Left renal pelvis (tissue), 4 donors: ENCODE measurements at places on chromosomes 2 and 18. TPM values are rescaled to one million over a fixed set of nuclear protein-coding genes. Genes with fewer than 3 reads are reported as not detected.

CD8A gene
- polyA plus RNA-seq, result 0.19 TPM

GKN1 gene
- polyA plus RNA-seq, result not detected

DNA sequence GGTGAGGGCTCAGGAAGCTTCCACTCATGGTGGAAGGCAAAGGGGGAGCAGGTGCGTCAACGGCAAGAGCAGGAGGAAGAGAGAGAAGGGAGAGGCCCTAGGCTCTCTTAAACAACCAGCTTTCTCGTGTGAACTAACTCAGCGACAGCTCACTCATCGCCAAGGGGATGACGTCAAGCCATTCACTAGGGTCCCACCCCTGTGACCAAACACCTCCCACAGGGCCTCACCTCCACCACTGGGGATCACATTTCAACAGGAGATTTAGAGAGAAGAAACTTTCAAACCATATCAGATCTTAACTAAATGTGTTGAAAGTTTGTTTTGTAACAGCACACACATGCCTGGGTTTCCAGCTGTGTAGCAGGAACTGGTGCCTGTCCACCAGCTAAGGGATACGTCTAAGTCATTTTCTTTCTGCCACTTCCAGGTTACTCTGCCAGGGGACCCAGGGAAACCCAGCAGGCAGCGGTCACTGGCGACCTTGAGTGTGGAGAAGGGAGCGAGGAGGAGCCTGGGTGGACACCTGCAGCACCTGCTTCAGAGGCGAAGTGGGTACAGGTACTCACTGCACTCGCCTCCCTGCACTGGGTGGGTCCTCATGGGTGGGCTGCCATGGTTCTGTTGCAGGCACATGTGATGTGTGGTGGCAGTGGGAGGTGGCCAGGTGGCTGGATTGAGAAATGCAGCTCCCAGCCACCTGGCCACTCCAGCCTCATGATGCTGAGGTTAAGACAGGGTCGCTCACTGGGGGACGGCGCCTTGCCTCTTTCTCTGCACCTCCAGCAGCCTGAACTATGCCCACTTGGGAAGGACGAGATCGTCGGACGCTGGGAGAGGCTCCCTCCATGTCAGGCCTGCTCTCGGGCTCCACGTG is 8.4 kb upstream of the GPC1 start:
- DNase-seq, result no peak

- DNase-seq, result no peak
These were observed 27.7 kb upstream of the PUM2 start for GRCh38 chr2:20378341-20378740.

- DNase-seq, result no peak
These were observed 6.3 kb upstream of the SANBR start for GRCh38 chr2:61059382-61059781.

DNA sequence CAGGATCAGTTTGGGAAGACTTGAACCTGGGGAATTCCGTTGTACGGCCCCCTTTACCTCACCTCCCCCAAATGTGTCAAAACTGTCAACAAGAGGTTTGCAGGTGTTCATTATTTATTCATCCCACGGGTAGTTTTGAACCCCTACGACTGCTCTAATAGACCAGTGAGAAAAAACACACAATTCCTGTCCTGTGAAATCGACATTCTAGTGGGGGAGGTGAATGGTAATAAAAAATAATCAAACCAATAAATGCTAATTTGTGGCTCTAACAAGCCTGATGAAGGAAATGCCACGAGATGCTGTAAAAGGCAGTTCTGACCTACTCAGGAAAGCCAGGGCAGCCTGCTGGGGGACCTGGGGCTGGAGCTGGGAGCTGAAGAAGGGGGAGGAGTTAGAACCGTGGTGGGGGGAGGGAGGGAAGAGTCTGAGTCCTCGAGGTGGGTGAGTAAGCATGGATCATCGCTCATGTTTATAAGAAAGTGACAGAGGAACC is 463 bp upstream of the DNAJB2 start:
- DNase-seq, result no peak

DNA sequence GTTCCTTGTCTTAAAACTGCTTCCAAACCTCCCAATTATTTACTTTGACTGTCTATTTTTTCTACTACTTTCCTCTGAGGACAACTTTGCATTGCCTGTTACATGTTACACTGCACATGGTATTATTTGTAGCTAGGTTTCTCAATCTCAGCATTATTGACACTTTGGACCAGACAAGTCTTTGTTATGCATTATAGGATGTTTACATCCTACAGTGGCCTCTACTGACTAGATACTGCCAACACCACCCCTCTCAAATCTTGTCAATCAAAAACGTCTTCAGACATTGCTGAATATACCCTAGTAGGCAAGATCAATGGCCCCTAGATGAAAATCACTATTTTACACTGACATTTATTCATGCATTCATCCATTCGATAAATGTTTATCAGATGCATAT is 129.6 kb upstream of the DNAJC10 start:
- DNase-seq, result no peak

DNA sequence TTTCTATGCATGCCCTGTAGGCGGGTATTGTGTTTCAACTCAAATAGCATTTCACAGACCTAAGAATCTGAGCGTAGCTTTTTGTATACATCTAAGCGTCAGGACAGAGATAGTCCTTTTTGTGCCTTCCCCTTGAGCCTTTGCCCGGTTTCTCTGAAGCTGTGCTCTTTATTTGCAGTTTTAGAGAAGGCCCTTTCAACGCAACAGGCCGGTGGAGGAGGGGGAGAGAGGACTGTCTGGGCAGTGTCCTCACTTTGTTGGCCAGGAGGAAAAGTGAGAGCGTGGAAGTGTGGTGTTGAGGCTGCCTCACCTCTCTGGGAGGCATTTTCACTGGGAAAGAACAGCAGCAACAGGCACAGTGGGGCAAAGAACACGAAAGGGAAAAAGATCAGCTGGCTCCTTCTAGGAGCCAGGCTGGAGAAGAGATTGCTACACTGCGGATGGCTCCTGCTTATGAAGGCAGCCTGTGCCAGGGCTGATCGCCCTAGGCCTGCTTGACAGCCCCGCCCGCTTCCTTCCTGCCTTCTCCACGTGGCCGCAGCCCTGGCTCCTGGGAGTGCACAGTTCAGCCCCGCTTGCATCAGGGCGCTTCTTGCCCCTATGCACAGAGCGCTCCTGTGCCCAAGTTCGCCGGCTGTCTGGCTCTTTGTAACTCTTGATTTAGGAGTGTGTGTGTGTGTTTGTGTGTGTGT is 195.6 kb upstream of the POU3F3 start:
- no peak for DNase-seq

DNA sequence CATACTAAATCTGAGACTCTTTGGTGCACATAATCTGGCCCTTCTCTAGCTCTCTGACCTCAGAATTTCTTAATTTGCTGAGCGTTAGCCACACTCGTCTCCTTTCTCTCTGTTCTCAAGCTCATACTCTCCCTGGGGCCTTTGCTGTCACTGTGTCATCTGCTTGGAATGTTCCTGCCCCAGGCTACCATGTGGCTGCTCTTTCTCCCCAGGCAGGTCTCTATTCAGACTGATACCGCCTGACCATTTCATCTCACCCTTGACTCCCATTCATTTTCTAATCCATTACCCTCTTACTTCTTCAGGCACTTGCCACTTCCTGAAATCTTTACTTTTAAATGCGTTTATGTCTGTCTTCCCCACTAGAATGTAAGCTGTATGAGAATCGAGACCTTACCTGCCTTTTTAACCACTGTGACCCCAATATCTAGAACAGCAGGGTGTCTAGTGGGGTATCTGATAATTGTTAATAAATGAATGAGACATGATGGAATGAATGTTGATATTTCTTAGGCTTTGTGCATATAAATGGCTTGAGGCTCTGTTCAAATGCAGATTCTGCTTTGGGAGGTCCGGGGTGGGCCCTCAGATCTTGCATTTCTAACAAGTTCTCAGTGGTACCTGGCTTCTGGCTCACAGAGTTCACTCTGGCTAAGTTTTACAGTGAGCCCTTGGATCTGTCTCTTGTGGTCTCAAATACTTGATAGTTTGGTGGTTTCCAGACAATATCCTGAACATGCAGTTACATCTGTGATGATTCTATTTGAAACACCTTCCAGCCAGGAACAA is 89.9 kb upstream of the EPC2 start:
- DNase-seq, result no peak
